ENCODE measurements at places on chromosomes 1 and 21. TPM values are rescaled to one million over a fixed set of nuclear protein-coding genes. Genes with fewer than 3 reads are reported as not detected.

Gene SV2A
- 0.20 TPM for total RNA-seq

Gene THRAP3
- total RNA-seq, result 107 TPM

Gene C8A
- 0.09 TPM for total RNA-seq

Gene C1orf141
- not detected for total RNA-seq

Gene ELAPOR1
- total RNA-seq, result 0.20 TPM

Gene RIPPLY3
- total RNA-seq, result not detected

Gene PARP1
- 279 TPM for total RNA-seq
